ENCODE measurements at places on chromosomes 3 and 15.

- no peak for DNase-seq
These were observed 76.6 kb upstream of the PTX3 start for GRCh38 chr3:157360044-157360443.

GRCh38 chr3:186360779-186361178 is 1.3 kb downstream of the DGKG start:
- peak; percentile 37 for DNase-seq

DNA sequence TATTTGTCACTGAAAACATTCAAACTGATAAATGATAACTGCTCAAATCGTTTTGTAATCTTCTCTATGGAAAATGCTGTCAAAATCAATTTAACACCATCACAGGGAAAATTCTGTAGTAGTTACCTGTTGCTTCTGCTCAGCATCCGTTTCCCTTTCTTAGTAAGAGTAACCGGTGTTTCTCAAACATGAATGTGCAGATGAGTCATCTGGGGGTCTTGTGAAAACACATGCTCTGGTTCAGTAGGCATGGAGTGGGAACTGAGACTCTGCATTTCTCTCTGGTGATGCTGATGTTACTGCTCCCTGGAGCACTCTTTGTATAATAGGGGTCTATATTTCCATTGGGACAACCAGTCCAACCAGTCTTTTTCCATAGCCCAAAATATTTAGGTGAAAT is 145.1 kb downstream of the SEMA6D start:
- no peak for DNase-seq

- no peak for DNase-seq
These were observed 6.9 kb downstream of the LYSMD4 start for GRCh38 chr15:99726333-99726732.

DNA sequence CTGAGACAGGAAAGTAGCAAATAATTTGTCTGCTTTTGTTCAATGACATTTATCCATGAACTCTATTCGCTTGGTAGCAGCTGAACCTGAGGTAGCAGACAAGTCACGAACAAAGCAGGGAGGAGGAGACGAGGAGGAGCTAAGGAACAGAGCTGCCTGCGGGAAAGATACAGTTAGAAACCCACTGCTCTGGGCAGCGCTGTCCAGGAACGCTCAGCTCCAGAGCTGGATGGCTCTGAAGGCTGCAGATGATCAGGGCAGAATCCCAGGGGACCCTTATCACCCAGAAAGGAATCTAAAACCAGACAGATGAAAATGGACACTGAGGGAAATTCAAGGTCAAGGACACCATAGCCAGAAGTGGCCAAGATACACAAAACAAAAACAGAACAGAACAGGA is 257.8 kb downstream of the CD47 start:
- no peak for DNase-seq

DNA sequence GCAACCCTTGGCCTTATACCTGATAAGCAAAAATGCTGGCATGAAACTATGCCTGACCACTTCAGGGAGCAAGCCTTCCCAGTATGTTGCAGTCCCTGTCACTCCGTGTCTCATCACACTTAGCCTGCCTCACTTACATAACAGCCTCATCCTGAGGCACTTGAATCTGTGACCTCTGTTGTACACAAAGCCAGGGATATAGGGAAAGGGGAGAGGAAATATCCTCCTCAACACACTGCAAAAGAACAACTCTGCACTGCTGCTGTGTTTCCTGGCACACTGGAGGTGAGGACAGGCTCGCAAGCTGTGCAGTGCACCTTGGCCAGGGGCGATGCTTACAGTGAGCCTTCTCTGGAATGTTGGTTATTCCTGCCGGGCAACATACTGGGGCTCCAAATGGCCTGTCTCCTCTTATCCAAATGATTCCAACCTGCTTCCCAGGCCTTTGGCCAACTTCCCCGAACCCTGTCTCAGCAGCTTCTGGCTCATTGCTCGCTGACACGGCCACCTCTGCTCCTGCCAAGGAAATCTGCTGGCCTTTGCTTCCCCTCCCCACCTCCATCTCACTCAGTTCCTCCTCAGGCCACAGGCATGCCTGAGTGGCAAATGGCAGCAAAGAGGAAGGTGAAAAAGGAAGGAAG is 109.2 kb downstream of the CD47 start:
- peak; percentile 99 for DNase-seq

DNA sequence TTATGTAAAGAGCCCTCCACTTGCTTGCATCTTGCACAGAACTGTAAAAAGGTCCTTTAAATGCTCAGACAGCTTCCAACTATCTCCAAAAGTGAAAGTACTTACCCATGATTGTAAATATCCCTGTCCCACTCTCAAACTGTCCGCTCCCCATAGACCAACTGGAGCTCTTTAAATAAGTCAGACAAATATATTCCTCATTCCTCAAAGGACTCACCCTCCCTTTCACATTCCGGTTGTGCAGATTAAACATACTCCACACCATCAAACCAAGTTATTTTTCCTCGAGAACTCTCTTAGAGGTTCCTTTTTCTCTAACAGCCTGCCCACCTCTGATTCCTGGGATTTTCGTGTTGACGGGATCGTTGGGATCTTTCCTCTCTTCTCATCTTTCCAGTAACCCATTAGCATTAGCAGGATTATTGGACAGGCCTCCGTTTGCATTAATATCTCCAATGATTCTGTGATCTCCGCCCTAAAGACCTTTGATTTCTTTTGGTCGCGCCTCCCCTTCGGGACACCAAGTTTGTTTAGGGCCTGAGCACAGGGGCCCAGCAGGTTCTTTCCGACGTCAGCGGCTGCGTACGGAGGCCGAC is 763 bp downstream of the GOLGB1 start:
- DNase-seq: peak; percentile 67

GRCh38 chr15:70103880-70104626 is 6.3 kb upstream of the TLE3 start:
- no peak for DNase-seq

DNA sequence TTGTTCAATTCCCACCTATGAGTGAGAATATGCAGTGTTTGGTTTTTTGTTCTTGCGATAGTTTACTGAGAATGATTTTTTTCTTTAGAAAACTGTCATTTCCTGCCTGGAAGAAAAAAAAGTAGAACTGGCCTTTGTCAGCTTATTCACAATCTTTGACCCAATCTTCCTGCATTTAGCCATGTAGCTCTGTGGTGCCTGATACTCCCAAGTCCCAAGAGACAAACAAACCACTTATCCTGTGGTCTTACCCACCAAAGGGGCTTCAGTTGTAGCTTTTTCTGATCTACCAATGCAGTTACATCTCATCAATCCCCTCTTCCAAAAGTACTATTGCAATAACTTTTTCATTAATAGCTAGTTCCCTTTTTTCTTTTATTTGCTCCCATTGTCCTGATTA is 444.6 kb downstream of the GRM7 start:
- no peak for DNase-seq

GRCh38 chr3:178712247-178712646 is 176.0 kb downstream of the KCNMB2 start:
- DNase-seq: no peak

DNA sequence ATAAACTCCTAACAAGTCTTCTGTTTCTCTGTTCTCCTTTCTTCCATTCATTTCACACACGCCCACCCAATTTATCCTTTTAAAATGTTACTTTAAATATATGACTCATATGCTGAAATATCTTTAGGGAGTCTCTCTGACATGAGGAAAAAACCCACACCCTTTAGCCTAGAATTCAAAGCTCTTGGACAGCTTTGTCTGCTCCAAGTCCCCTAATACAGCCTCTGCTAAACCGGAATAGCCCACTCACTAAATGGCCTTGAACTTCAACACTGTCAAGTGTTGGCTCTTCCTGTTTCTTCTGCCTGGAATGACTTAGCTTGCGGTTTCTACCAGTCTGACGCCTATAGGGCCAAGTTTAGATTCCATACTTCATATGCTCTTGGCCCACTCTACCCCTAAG is 3.3 kb upstream of the CD96 start:
- no peak for DNase-seq

GRCh38 chr3:67015702-67016484 is 17.8 kb downstream of the KBTBD8 start:
- DNase-seq: no peak

- no peak for DNase-seq
These were observed 46.6 kb upstream of the CD47 start for GRCh38 chr3:108137460-108137814.

GRCh38 chr15:72511536-72511935 is 37.4 kb downstream of the ARIH1 start:
- DNase-seq: no peak

All from cerebellar cortex (tissue), 1 donor.